NCI-H526 (cell line): ENCODE measurements at places on chromosomes 1 and 21.

DNA sequence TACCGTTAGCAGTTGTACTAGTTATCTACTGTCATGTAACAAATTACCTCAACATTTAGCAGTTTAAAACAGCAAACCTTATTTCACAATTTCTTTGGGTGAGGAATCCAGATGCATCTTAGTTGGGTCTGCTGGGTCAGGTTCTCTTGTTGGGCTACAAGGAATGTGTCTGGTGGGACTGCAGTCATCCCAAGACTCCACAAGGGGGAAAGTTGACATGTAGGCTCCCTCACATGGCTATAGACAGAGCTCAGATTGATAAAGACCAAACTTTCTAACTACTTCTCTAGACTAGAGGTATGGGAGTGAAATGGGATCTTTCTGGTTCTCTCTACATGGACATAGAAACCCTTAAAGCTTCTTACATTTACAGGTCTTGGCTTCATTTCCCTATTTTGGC lies 160.9 kb downstream of the UCK2 start:
- no peak for DNase-seq

DNA sequence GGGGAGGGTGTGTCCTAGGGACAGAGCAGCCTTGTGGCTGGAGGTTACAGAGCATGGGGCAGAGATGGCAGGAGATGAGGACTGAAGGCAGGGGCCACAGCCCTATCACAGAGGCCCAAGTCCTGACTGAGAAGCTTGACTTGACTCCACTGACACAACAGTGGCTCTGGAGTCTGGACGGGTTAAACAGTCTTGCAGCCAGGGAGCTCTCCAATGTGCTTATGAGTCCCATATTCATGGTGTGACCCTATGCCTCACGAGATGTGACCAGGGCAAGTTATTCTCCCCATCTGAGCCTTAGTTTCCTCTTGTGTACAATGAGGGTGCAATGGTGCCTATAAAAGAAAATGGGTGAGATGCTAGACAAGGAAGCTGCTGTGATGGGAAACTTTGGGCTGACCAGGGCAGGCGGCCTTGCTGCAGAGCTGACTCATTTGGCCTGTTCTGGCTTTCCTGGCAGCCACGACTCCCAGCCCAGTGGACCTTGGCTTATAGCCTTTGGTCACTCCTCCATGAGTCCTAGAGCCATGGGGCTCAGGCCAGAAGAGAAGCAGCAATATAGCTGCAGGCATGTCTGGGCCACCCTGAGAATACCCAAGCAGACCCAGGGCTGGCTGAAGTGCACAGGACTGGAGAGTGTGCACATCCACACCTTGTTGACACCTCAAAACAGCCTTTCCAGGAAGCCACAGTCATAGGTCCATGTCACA lies 2.8 kb upstream of the TTC22 start:
- no peak for DNase-seq

DNA sequence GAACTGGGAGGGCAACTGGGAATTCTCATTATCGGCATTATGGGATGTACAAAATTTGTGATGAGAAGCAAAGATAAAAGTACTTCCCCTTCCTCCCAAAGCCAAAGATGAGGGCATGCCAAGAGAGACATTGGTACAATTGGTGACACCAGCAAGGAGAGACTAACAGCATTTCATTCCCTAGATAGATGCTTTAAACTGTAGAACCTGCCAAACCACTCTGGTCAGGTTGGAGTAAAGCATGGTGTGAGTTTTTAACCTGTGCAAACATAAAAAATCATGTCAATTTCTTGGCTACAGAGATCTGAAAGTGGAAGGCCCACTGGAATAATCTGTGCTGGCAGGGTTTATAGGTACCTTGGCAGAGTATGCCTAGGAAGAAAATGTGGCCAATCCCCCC lies 19.4 kb downstream of the CTXND2 start:
- no peak for DNase-seq

- no peak for DNase-seq
These were observed 3.6 kb upstream of the PRRX1 start for GRCh38 chr1:170660281-170660713.

DNA sequence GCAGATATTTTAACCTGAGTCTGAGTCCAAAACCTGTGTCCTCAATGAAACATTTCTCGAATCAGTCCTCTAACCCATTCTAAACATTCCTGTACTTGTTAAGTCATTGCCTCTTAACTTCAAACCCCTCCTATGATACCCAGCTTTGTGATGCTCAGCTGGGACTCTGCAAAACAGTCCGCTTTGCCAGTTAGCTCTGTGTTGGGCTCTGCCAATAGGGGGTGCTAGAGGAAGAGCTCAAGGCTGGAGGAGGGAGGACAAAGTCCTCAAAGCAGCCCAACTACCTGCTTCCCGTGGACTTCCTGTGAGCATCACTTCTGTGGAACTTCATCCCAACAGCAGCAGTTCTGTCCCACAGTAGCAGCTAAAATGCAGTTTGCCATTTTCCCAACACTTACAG lies 38.1 kb upstream of the SYT14 start:
- DNase-seq = no peak

DNA sequence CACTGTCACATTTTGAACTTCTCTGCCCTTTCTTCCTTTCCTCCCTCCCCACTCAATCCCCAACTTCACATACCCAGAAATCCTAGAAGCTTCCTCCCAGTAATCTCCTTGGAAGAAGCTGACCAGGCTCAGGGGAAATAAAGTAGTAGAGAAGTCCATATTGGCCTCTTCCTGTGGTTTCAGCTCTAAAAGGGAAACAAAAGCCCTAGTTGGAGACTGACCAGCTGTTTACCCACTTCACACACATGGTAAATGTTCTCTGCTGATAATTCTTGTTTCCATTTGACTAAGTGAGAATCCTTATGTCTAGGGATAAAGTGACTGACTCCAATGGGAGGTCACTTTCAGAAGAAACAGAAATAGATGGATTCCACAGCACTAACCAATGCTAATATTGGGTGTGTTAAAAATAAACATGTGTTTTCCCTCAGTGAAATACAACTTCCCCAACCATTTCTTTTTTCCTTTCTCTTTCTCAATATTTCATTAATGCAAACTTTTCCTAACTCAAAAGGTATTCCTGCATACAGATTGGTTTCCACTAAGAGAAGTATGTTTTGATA lies 178.9 kb upstream of the DPT start:
- no peak for DNase-seq

DNA sequence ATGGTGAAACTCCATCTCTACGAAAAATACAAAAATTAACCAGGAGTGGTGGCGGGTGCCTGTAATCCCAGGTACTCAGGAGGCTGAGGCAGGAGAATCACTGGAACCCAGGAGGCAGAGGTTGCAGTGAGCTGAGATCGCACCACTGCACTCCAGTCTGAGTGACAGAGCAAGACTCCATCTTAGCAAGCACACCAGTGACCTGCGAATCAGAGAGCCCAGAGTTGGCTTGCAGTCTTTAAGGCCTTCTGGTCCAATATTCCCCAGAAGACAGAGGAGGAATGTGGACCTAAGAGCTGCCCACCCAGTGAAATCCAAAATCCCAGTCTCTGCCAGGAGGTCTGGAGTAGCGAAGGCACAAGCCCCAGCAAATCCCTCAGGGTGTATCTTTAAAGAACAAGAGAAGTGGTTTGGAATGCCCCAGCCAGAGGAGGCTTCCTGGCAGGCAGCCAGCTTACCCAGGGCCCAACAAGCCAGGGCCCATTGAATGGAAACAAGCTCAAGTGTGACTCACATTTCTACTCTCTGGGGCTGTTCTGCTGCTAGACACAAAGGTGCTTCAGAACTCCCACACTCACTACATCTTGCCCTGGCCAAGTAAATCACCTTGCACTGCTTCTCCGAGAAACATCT lies 23.9 kb downstream of the GPR161 start:
- no peak for DNase-seq

- no peak for DNase-seq
These were observed 1.5 kb downstream of the STYXL2 start for GRCh38 chr1:167095368-167095767.

DNA sequence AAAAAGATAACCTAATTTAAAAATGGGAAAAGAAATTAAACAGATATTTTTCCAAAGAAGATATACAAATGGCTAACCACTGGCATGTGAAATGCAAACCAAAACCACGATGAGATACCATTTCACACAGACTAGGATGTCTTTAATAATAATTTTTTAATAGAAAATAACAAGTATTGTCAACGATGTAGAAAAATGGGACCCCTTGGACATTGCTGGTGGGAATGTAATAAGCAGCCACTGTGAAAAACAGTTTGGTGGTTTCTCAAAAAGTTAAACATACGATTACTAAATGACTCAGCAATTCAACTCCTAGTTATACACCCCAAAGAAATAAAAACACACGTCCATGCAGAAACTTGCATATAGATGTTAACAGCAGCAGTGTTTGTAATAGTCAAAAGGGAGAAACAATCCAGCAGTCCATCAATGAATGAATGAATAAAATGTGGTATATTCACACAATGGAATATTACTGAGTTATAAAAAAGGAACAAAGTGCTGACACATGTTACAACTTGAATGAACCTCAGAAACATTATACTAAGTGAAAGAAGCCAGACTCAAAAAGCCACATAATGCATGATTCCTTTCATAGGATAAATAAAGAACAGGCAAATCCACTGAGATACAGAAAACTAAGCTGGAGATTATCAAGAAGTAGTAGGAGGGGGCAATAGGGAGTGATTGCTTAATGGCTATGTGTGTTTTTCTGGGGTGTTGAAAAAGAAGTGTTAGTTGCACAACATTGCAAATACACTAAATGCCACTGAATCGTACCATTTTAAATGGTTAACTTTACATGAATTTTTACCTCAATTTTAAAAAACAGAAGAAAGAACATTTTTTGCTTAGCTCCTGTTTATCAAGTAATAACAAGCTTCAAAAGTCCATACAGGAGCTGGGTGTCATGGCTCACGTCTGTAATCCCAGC lies 4.1 kb downstream of the PPT1 start:
- DNase-seq = no peak

DNA sequence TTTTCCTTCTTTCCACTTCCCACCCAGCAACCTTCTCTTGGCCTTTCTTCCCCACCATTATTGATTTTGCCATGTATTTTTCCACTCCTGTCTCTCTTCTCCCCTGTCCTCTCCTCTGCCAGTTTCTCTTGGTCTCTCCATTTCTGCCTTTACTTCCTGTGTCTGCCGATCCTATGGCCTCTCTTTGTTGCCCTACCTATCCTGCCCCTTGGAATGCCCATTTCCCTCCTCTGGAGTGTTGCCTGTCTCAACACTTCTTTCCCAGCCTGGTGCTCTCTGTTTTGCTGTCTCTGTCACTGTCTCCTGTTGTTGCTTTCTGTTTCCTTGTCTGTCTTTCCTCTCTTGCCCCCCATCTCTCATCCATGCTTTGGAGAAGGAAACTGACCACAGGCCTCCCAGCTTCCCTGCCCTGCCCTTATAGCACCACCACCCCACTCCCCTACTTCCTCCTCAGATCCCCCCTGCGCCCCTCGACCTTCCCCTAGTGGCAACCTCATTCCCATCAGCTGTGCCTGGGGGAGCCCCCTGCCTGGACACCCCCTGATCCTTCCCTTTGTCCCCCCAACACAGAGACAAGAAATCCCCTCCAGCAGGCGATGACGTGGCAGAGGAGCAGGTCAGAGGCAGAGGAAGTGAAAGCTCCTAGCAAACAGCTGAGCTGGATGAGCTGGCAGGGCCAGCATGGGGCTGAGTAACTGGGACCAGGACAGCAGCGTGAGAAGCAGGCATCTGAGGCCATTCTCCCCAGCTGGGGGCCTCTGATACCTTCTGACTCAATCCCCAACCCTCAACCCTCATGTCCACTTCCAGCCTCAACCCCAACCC lies 6.6 kb upstream of the ETV3L start:
- DNase-seq = no peak

GRCh38 chr1:200909757-200910239 lies 15.1 kb downstream of the INAVA start:
- no peak for DNase-seq

DNA sequence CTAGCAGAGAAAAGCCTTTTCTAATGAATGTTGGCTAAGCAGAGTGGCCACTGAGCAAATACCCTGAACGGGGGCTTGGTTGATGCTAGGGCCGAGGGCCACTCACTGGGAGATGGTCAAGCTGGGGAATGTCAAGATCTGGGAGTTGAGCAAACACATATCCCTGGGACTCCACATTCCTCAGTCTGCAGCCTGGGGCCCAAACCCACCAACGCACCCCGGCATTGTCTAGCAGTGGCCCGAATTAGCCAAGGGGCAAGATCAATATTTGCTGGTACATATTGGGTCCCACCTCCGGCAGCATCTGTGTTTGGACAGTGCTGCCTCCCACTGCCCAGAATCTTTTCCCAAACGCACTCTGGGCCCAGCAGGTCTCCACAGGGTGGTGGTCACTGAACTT lies 144.1 kb downstream of the TRABD2B start:
- no peak for DNase-seq

GRCh38 chr1:14924455-14925331 lies 228.9 kb upstream of the TMEM51 start:
- peak; percentile 59 for DNase-seq

GRCh38 chr1:181557313-181557712 lies 74.0 kb downstream of the CACNA1E start:
- no peak for DNase-seq

GRCh38 chr1:198444792-198445191 lies 95.7 kb downstream of the ATP6V1G3 start:
- no peak for DNase-seq

DNA sequence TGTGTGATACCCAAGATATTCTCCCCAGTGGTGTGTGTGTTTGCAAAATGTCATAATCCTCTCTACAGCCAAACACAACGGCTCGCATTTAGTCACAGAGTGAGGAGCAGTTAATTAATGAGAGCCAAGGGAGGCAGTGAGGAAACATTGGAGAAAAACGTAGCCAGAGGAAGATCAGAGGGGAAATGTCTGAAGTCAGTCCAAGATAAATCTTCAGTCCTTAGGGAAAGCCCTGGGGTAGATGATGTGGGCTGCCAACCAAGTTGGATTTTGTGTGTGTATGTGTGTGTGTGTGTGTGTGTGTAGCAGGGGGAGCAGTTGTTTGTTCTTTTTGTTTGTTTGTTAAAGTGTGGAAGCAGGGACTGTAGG lies 201.0 kb upstream of the PTBP2 start:
- DNase-seq = no peak

- no peak for DNase-seq
These were observed 94.2 kb downstream of the ARHGEF10L start for GRCh38 chr1:17633654-17634053.

DNA sequence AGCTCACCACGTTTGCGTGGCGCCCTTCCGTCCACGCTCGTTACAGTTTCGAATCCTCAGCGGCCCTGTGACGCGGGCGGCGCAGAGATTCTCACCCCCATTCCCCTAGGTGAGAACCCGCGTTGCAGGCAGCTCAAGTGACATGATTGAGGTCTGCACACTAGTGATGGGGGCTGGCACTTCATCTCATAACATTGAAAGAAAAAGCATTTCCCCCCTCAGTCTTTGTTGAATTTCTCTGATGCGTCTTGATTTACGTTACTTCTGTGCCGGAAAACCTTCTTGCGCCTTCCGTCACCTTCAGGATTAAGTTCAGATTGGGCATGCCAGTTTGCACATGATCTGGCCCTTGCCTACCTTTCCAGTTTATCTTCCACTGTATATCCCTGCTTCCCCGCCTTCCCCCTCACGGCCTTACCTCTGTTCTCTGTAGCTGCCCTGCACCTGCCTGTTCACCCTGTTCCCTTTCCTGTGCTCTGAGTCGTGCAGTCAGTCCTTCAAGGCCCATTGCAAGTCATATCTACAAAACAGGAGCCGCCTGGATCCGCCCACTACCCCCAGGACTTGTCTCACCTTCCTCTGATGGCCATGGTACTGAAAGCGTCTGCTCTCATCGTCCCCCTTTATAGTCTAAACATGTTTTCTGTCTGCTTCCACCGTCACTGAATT lies 1.1 kb downstream of the CTPS1 start:
- DNase-seq = peak; percentile 69
